ENCODE measurements at places on chromosomes 5 and 9.

DNA sequence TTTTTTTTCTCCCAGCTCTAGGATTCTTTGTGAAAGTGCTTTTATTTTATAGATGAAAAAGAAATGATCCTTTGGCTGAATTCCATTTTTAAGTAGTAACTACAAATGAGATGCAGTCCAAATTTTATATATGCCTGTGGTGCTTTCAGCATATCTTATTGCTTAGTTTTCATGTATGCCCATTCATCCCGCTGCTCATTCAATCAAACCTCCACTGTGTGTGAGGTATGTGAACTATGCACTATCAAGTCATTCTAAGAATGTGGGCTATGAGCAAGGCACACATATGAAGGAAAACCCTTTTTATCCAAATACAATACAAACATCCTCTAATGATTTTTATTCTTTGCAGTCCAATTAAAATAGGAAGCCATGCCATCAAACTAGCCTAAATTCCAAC, 1069.1 kb upstream of the DMAC1 start:
- peak; percentile 78 for DNase-seq

GRCh38 chr9:32251539-32251938, 132.9 kb upstream of the ACO1 start:
- DNase-seq: peak; percentile 44

DNA sequence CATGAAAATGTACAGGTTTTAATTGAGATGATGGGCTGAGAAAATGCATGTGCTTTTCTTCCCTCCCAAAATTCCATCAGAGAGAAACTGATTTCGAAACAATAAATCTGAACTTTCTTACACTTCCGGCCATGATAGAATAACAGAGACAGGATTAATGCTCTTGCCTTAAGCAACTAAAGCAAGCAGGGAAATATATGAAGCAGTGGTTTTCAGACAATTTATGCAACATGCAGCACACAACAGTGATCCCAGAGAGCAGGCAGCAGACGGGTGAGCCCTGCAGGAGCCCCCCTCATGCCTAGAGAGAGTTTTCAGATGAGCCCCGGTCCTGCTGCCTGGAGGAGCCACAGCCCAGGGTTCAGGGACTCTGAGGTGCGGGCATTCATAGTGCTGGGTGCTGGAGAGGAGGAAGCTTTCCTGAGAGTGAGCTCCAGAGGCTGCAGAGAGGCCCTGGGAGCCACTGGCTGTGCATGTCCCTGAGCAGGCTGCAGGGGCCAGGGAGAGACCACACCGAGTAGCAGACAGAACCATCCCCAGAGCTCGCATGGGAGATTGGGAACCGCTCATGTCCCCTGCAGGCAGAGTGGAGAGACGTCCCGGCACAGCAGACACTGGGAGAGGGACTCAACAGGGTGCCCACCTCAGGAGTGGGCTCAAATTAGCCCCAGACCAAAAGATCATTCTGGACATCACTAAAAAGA, 143.5 kb downstream of the OLFM1 start:
- DNase-seq: no peak

DNA sequence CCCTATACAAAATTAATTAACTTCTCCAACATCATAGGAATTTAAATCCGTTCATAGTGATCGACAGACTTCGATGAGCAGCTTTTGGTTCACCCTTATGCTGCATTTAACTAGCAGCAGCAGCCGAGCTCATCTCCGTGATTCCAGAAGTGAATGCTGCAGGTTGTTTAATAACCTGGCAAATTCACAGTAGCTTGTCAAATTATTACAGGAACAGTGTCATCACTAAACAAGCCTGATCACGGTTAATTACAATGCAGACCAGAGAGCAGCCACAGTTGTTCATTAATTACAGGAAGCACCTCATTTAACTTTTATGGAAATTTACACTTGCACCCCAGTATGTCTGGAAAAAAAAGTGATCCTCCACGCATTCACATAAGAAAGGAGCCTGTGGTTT, 188.2 kb downstream of the BNC2 start:
- no peak for DNase-seq

GRCh38 chr9:96418920-96419690, 935 bp upstream of the ZNF367 start:
- DNase-seq: peak; percentile 66

DNA sequence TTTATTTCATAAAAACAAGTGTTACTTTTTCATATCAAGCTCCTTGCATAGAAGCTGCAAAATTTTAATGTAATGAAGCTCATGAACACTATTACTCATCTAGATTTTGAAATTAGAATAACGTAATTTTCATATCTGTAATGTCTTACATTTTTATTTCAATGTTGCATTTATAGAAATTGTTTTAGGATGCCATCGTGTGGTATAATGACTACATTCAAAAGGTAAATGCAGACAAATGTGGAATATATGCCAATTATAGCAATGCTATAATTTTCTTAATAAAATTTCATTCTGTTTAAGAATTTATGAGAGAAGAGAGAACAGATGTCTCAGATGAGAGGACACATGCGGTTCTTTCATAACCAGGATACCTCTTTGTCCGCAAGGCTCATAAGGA, 230.2 kb downstream of the TMEM232 start:
- DNase-seq: no peak

GRCh38 chr5:53923961-53924360, 363.5 kb downstream of the NDUFS4 start:
- DNase-seq: no peak

- DNase-seq: peak; percentile 98
Measured at GRCh38 chr9:130962418-130963316, 23.6 kb upstream of the FIBCD1 start.

DNA sequence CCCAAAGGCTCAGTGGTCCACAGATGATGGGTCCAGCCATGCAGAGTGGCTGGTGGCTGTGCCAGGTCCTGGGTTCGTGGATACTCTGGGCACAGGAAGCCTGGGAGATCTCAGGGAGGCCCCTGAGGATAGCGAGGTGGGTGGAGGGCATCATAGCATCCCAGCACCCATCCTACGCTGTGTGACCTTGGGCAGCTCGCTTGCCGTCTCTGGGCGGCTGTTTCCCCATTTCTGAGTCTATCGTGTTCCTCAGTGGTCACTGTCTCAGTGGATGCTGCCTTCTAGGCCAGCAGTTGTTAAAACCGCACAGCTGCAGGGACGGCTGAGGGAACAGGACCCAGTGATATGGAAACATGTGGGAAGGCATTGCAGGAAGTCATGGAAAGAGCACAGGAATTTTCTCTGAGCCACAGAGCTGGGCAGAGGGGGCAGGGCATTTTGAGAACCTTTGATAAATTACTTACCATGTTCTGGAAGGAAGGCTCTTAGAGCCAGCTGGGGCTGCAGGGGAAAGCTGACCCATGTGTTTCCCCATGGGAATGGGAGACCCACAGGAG, 86.4 kb upstream of the COL5A1 start:
- peak; percentile 77 for DNase-seq

DNA sequence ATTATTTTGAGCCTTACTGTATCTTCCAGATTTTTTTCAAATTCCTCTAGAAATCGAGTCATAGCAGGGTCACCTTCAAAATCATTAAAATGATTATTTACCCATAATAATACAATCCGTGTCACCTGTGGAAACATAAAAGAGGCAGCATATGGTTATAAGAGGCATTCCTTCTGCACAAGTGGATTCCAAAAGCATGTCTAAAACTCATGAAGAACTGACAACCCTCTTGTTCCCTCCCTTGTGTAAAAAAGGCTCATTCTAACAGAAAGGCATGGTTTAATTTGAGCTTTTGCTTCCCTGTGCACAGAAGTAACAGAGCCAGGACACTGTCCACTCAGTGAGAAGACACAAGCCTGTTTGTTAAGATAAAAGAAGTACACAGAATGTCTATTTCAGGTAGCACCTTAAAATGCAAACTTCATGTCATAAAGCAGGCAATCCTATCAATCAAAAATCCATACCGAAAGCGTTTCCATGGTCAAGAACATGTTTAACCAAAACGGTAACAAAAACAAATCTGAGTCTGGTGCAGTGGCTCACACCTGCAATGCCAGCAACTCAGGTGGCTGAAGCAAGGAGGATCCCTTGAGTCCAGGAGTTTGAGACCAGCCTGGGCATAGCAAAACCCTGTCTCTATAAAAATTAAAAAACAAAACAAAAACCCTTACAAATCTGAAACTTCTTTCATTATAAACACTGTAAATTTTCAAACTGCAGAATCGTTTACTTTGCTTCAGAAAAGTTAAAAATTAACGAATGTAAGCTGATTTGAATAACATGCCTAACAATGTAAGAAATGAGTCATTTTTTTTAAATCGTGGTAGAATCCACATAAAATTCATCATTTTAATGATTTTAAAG, 139.3 kb downstream of the RAPGEF6 start:
- DNase-seq: no peak

DNA sequence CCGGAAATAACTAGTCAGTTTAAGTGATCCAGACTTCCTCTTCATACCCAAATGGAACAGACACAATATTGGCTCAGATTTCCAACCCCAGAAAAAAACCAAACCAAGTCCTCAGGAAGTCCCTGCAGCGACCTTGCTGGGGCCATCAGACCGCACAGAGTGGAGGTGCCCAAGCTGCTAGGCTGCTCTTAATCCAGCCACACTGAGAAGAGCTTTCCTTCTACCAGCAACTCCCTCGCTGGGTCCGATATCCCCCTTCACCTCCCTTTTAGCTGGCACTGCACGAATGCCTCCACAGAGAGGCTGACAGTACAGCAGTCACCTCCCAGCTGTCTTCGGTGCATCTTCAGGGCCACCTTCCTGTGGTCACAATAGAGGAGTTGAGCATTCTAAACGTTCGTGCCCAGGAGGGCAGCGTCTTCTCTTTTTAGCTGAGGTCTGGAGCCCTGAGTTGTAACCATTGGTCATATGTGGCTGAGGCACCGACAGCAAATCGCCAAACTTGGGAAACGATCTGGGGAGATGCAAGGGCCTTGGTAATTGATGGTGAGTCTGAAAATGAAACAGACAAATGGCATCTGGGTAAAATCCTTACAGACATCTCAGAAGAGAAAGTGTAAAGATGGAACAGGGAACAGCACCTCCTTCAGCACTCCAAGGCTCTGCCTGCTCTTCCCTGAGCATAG, 5.7 kb downstream of the NAIF1 start:
- DNase-seq: no peak

DNA sequence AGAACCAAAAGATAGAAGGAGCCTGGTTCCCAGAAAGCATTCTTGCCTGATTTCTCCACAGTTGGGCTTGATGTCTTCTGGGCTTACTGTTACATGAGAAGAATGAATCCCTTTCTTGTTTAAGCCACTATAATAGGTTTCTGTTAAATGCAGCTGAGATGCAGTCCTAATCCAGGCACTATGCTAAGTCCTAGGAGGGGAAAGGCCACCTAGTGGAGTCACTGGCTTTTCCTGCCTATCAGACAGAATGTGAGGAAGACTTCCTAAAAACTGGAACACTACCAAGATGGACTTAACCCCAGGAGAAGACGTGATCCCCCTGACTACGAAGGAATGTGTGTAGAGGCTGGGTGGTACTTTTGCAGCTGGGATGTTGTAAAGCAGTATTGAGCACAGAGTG, 34.3 kb upstream of the FSD1L start:
- DNase-seq: peak; percentile 46

DNA sequence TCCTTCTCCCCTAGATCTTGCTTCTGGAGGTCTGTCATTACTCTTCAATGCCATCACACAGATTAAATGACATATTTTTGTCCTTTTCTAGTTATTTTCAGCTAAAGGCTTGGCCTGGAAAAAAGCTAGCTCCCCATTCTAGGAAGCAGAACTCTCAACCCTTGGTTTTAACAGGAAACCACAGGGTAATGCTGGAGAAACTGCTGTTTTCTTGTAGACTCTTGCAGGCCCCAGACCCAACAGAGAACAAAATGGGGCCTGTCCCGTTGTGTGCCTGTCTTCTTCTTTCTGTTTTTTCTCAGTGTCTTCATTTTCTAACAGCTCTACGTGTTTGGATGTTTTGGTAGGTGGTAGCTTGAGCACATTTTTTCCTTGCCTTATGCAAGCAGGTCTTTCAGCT, 21.5 kb downstream of the DCANP1 start:
- DNase-seq: no peak

- no peak for DNase-seq
Measured at GRCh38 chr9:96719921-96720320, 58.0 kb downstream of the ZNF510 start.

DNA sequence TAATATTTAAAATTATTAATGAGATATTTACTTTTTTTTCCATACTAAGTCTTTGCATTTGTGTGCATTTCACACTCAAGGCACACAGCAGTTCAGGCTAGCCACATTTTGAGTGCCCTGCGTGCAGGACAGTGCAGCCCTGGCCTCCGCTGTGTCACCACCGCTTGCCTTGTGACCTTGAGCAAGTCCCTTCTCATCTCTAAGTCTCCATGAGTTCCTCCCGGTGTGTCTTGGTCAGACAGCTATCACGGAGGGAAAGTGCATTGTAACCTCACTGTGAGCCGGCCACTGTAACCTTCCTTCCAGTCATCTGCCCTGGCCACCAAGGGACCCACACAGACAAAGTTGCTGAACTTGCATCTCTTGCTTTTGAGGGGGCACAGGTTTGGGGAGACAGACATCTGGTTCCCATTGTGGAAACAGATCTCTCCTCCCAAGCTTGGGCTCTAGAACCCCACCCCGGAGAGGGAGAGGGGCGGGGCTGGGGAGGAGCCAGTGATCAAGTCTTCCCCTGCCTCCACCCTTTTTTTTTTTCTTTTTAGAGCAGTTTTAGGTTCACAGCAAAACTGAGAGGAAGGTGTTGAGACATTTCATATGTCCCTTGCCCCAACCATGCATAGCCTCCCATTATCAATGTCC, 96.8 kb downstream of the C9orf50 start:
- no peak for DNase-seq

DNA sequence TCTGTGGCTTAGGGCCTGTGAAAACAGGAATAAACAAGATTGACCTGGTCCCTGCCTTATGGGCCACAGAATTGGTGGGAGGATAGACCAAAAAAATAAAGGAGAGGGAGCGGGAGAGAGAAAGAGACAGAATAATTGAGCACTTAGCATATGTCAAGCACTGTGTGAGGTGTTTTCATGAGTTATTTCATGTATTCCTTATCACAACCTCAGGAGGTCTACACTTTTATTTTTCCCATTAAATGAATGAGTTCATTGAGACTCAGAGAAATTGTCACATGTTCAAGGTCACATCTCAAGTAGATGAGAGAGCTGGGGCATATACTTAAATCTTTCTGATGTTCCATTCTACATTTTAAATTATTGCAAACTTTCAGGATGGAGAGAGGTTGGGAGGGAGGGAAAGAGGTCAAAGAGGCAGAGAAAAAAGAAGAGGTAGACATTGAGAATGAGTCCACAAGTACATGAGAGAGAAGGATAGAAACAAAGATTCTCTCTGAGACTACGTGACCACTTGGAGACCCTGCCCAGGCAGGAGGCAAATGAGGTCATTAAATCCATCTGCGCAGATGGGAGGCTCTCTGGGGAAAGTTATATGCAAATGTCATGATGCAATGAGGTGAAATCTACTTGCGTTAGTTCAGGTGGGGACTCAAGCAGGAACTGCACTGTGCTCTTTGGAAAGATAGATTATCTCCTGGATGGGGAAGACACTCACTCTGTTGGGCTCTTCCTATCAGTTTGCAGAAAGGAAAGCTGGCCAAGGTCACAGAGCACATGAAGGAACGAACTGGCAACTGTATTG, 241.5 kb downstream of the PAPPA start:
- no peak for DNase-seq

Measured in fibroblast of skin of back (primary cell).